Central memory CD4-positive, alpha-beta T cell (primary cell): ENCODE measurements at places on chromosomes 1 and 21.

- no peak for DNase-seq
Measured at GRCh38 chr1:9198538-9199361, 35.8 kb upstream of the H6PD start.

GRCh38 chr1:106980121-106980520, 76.4 kb upstream of the PRMT6 start:
- no peak for DNase-seq

- DNase-seq: no peak
Measured at GRCh38 chr1:187342495-187342894, 513.7 kb downstream of the PLA2G4A start.

DNA sequence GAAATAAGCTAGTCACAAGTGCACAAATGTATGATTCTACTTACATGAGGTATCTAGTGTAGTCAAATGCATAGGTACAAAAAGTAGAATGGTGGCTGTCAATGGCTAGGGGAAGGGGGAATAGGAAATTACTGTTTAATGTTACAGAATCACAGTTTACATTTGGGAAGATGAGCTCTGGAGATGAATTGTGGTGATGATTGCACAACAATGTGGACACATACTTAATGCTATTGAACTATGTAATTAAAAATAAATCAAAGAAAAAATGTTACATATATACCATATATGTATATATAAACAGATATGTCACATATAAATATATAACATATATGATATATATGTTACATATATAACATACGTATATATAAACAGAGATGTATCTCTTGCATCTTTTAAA, 39.4 kb downstream of the VAV3 start:
- DNase-seq: no peak

DNA sequence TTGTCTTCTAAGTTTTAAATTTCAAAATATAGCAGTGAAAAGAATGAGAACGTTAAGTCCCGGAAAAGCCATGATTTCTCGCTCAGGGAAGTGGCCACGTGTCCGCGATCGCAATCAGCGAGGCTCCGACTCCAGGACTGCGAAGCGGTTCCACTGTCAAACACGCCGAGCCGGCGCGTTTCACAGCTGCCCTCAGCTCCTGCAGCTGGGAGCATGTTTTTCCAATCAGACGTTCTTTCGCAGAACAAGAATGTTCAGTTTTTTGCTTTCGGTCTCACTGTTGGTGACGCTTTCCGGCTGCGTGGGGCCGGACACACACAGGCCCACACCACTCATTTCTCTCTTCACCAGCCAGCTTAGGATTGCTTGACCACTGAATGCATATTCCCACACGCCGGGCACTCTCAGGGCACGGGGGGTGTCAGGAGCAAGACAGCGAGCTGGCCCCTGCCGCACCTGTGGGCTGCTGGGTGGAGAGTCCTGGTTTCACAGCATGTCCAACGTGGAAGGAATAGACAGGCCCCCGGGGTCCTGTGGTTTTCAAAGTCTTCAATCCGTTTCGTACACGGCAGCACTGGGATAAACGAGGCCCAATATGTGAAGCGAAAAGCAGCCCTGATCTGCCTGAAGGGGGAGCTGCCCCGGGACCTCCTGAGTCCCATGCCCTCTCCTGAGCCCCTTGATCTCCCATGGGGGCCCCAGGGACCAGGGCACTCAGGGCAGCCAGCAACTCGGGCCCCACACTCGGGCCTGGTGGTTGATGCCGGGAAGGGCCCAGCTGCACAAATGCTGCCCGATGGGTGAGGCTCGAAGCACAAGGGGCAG, 47.3 kb upstream of the COL18A1 start:
- DNase-seq: no peak

DNA sequence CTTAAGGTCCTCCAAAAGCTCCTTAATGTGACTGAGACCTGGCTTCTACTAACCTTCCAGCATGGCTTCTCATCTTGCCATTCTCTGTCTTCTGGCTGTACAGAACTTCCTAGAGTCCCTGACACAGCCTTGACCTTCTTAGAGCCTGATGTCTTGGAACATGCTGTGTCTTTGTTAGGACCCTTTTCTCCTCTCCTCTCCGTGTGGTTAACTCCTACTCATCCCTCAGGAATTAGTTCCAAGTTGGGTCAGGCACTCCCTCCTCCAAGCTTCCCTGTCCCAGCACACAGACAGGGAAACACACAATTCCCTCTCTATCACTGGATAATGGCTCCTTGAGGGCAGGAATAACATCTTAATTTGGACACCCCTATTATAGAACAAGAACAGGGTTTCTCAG, 275.4 kb upstream of the USP24 start:
- DNase-seq: no peak

- DNase-seq: no peak
Measured at GRCh38 chr1:222404710-222405109, 143.2 kb downstream of the HHIPL2 start.

- peak; percentile 8 for DNase-seq
Measured at GRCh38 chr1:231091831-231092301, 51.8 kb upstream of the FAM89A start.

GRCh38 chr1:41356752-41357151, 4.5 kb upstream of the FOXO6 start:
- no peak for DNase-seq

DNA sequence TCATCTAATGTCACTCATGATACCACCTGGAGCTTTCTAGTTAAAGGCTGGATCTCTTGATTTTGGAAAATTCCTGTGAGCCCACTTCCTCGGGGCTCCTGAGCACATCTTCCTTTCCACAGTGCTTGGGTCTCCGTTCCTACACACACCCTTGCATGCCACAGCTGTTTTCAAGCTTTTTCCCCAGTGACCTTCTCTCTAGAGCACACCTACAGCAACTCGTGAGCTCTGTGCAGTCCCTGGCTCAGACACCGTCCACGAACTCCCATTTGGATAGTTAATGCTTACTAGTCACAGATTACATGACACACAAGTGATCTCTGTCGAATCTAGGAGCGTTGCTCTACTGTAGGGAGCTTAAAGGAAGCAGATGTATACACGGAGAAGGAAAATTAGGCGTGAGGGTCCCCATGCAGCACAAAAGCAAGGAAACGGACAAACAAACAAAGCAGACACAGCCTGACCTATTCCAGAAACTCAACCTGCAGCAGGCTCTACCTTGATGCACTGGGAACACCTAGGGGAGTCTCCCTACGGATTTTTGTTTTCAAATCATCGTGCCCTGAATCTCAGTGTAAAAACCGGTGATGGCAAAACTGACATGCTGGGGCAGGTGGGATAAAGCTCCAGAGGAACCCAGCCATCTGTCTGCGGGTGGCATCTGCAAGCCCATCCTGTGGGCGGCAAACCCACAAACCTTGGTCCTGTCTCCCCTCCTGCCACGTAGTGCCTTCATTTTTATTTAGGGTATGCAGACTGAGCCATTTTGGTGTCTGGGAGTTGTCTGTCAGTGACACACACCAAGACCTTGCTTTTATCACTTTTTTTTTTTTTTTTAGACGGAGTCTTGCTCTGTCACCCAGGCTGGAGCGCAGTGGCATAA, 177.8 kb downstream of the RUNX1 start:
- DNase-seq: no peak

DNA sequence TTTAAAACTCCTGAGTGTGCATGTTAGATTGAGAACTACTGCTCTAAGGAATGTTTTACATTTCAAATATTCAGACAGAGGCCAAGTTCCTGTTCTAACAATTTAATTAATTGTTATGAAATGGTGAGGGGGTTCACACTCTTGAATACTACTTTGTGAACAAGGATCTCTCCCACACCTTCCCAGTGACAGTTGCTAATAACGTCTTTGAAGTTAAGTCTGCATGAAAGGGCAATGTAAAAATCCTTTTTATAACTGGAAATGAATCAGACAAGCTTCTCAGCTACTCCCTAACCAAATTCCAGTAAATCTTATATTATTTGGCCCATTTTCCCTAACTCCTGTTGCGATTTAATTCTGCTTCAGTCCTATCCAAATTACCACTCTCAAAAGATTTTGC, 828.5 kb upstream of the ADAMTS5 start:
- DNase-seq: no peak

DNA sequence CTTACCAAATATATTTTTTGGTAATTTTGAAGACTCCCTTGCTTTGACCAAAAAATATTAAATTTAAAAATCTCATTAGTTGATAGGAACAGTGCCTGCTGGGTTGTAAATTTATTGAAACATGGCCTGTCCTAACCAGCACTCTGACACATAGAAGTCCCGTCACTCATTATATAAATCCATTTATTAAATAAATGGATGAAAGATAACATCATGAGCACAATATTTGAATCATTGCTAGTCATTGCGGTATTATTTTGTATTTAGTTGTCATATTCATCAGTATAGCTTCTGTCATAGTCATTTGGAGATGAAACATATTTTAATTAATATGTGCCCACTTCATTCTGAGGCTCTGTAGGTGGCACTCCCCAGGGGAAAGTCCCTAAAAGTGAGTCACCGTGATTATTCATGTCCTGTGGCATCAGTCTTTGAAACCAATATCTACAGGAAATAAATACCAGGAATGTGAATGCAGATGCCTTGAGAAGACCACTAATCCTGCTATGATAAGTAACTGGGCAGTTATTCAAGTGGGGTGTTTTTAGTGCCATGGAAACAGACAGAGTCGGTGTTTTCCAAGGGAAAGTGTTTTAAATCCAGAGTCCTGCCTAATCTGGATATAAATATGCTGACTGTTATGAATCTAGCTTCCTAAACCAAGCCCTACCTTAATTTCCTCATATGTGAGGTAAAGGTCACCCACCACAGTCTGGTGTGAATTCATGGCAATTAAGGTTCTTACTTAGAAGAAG, 302.0 kb downstream of the DUSP10 start:
- DNase-seq: peak; percentile 36

GRCh38 chr1:181989261-181989920, 72.1 kb downstream of the ZNF648 start:
- no peak for DNase-seq
